ENCODE measurements at places on chromosomes 11 and 22.

DNA sequence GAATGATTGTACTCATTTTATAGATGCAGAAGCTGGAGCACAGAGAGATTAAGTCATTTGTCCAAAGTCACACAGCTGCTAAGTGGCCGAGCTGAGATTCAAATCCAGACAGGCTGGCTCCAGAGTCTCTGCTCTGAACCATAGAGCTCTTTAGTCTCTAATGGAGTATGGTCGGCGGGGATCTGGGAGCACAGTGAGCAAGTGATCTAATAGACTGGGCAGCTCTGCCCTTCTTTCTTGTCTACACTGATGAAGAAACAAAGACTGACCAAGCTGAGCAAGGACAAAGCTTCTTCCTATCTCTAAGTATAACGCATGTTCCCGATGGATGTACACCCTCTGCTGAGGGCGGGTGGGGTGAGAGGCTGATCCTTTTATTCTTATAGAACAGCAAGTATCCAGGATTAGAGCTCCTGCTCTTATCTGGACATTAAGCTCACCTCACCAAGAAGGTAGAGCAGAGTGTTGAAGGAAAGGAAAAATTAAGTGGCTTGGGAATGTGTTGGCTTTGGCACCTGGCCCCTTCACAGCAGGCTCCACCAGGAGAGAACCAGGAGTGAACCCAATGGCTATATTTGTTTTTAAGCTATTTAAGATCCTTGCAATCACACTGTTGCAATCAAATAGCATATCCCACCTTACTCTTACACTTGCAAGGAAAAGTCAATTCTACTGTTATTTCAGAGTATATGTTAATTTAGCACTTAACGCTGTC, 68.7 kb downstream of the ETS1 start:
- H3K27ac ChIP-seq: peak overlapping the region; percentile 100
- H3K36me3 ChIP-seq: peaks cover 37% of the 10 kb centered on the region
- no peaks in the 10 kb centered on the region for H3K27me3 ChIP-seq
- peaks cover 60% of the 10 kb centered on the region for H3K4me1 ChIP-seq
- no peak for DNase-seq

GRCh38 chr11:14435717-14436512, 63.7 kb downstream of the COPB1 start:
- H3K4me1 ChIP-seq: peaks cover 22% of the 10 kb centered on the region

DNA sequence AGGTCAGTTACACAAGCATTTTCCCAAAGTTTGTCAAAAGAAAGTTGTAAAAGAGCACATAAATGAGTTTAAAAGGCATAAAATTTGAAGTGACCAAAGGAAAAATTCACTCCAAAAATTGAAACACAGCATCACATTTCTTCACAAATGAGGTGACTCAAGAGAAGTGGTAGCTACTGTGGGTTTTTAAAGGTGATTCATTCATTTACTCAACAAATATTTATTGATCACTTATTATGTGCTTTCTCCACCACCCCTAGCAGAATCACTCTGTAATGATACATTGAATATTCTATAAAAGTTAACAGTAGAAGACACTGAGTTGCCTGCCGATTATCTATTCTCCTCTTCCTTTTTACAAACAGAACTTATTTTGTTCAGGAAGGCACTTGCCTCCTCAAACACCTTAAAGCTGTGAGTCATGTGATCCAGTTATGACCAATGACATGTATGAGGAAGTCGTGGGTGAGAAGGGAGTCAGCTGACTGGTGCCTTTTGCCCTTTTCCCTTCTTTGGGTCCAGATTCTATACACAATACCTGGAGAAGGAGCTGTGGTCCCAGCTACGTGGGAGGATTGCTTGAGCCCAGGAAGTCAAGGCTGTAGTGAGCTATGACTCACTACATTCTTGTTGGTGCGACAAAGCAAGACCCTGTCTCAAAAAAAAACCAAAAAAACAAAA, 67.7 kb upstream of the CLNS1A start:
- H3K4me1 ChIP-seq: peaks cover 12% of the 10 kb centered on the region
- H3K27me3 ChIP-seq: no peaks in the 10 kb centered on the region
- H3K27ac ChIP-seq: no peak overlapping the region

- H3K36me3 ChIP-seq: peaks cover 6% of the 10 kb centered on the region
- no peak overlapping the region for H3K4me3 ChIP-seq
- no peaks in the 10 kb centered on the region for H3K27me3 ChIP-seq
- H3K4me1 ChIP-seq: peaks cover 19% of the 10 kb centered on the region
- no peak for DNase-seq
- peak overlapping the region; percentile 72 for H3K27ac ChIP-seq
Observed at GRCh38 chr11:130144141-130144540, 15.4 kb upstream of the ST14 start.

GRCh38 chr22:31140746-31141145, 438 bp upstream of the PLA2G3 start:
- no peak overlapping the region for H3K4me3 ChIP-seq
- no peak for DNase-seq
- H3K27ac ChIP-seq: no peak overlapping the region
- no peaks in the 10 kb centered on the region for H3K36me3 ChIP-seq
- peaks cover 6% of the 10 kb centered on the region for H3K27me3 ChIP-seq

- peaks cover 2% of the 10 kb centered on the region for H3K4me1 ChIP-seq
- H3K27me3 ChIP-seq: peaks cover 17% of the 10 kb centered on the region
- H3K4me3 ChIP-seq: no peak overlapping the region
- H3K36me3 ChIP-seq: peaks cover 9% of the 10 kb centered on the region
Observed at GRCh38 chr11:95375886-95376285, 144.9 kb upstream of the SESN3 start.

DNA sequence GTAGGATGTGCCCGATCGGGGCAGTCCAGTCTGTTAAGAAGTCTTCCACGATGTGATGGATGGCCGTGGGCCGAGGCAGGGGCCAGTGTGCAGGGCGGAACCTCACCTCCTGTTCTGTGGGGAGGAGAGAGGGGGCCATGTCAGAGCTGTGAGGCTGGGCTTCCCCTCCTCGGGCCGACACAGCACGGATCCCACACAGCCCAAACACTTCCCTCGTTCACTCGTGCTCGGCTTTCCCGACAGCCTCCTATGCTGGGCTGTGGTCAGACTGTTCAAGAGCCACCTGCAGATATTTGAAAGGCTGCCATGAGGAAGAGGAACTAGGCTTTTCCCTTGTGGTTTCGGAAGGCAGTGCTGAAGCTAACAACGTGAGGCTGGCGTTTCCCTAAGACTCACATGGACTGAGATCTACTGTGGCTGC, 12.3 kb upstream of the TXN2 start:
- H3K27me3 ChIP-seq: no peaks in the 10 kb centered on the region
- no peaks in the 10 kb centered on the region for H3K4me1 ChIP-seq
- H3K4me3 ChIP-seq: no peak overlapping the region
- H3K36me3 ChIP-seq: no peaks in the 10 kb centered on the region

All from T-helper 17 cell (primary cell).